T-helper 2 cell treated with Interferon-gamma antibody and Interleukin-4, amounts not matched to agents 5 μg/mL and 100 μg/mL, for 36 hours (primary cell): ENCODE measurements at places on chromosomes 5 and 9.

GRCh38 chr5:122435234-122435633, 123.2 kb downstream of the SNCAIP start:
- no peaks in the 10 kb centered on the region for H3K27me3 ChIP-seq
- no peak overlapping the region for H3K4me3 ChIP-seq
- DNase-seq: no peak
- no peaks in the 10 kb centered on the region for H3K36me3 ChIP-seq
- H3K4me1 ChIP-seq: no peaks in the 10 kb centered on the region

GRCh38 chr5:151885138-151885908, 39.3 kb downstream of the GLRA1 start:
- no peak for DNase-seq
- no peak overlapping the region for H3K4me3 ChIP-seq
- H3K27me3 ChIP-seq: no peaks in the 10 kb centered on the region
- H3K27ac ChIP-seq: no peak overlapping the region

- H3K27ac ChIP-seq: no peak overlapping the region
- H3K36me3 ChIP-seq: no peaks in the 10 kb centered on the region
- H3K4me1 ChIP-seq: no peaks in the 10 kb centered on the region
- DNase-seq: no peak
Observed at GRCh38 chr5:160318409-160318808, 6.0 kb upstream of the CCNJL start.

GRCh38 chr5:147208134-147208533, 26.7 kb upstream of the STK32A start:
- no peak overlapping the region for H3K27ac ChIP-seq
- no peaks in the 10 kb centered on the region for H3K36me3 ChIP-seq
- no peaks in the 10 kb centered on the region for H3K4me1 ChIP-seq
- no peaks in the 10 kb centered on the region for H3K27me3 ChIP-seq
- H3K4me3 ChIP-seq: no peak overlapping the region
- no peak for DNase-seq

GRCh38 chr5:135645336-135646180, 66.8 kb upstream of the CXCL14 start:
- H3K27me3 ChIP-seq: peaks cover 2% of the 10 kb centered on the region
- no peak overlapping the region for H3K27ac ChIP-seq
- H3K4me3 ChIP-seq: no peak overlapping the region

DNA sequence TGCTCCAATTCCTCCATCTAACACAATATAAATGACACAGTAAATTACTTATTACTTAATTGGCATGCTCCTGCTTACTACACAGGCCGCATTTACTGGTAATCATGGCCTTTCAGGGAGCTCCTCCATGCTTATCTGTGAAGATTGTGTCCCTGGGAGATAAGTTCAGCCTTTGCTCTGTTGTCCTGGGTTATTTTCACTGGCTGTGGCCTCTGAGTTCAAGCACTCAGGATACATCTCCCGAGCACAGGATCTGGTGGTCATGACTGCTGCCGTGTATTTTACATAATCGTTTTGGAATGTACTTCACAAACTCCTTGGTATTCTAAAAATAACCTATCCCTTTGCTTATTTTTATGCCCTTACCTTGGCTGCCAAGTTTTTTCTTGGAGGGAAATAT, 215.7 kb downstream of the ICE1 start:
- no peaks in the 10 kb centered on the region for H3K36me3 ChIP-seq
- no peak overlapping the region for H3K4me3 ChIP-seq
- no peak overlapping the region for H3K27ac ChIP-seq
- no peaks in the 10 kb centered on the region for H3K4me1 ChIP-seq
- DNase-seq: no peak
- no peaks in the 10 kb centered on the region for H3K27me3 ChIP-seq
